Stimulated activated naive B cell treated with anti-CD40 and anti-IgM and Interleukin-4, amounts not matched to agents 10 μg/mL and 1 μg/mL and 100 μg/mL, for 72 hours (primary cell): ENCODE measurements at places on chromosomes 7 and 10.

DNA sequence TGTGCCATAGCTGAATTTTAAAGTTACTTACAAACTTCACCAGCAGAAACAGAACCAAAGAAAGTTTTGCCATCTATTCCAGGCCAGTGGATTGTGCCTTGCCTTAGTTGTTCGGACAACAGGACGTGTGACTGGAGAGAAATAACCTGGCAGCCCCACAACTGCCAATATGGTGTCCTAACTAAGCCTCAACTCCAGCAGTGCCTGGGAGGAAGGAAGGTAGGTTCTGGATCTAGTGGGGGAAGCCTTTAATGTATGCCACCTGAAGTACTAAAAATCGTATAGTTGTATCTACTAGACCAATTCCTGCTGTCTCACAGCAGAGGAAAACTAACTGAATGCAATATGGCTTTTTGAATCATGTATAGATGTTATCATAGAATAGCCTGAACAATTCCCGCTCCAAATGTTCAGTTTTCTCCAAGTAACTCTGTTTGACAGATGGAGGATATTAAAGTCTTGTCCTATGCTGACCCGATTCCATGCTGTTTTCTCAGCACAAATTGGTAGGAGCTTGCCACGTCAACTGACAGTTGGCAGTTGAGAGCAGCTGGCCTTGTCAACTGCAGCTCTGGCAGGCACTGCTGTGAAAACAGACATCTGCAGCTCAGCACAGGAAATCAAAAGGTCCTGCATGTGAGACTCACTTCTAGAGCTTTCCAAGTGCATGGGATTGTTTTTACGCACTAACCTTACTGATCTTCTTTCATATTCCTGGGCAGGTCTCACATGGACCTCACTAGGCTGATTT, 84.5 kb upstream of the WNT16 start:
- peaks cover 12% of the 10 kb centered on the region for H3K4me1 ChIP-seq
- H3K27me3 ChIP-seq: no peaks in the 10 kb centered on the region
- DNase-seq: no peak
- no peak overlapping the region for H3K4me3 ChIP-seq

DNA sequence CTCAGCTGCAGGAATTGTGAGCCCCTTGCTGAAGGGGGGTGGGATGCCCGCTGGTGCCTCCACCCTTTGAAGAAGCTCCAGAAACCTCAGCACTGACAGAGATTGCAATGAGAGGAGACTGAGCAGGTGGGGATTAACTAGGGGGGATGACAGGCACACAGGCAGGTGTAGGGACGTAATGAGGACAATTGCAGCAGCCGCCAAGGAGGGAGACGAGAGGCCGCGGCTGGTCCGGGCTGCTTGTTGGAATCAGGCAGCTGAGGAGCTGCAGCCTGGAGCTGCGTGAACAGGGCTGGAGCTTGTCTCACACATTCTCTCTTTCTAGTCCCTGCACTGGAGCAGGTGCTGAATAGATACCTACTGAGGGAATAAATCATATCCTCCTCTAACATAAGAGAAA, 122.0 kb upstream of the TCERG1L start:
- no peak overlapping the region for H3K4me3 ChIP-seq
- H3K4me1 ChIP-seq: no peaks in the 10 kb centered on the region
- DNase-seq: no peak
- H3K27me3 ChIP-seq: peaks cover 17% of the 10 kb centered on the region
- H3K36me3 ChIP-seq: no peaks in the 10 kb centered on the region
- H3K27ac ChIP-seq: no peak overlapping the region

DNA sequence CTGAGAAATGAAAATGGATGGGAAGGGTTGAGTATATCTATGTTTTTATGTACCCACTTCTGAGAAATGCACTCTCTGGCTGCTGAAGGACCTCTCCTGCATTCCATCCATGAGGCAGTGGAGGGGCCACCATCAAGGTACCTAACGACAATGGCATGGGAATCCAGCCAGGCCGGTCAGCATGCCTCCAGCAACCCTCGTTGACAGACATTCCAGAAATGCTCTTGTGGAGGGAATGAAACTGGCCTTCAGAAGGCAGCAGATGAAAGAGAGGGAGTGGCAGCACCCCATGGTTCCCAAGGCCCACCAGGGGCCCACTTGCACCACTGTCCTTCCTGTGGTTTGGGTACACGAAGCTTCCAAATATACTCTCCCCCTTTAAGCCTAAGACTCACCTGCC, 269.0 kb downstream of the ARHGAP12 start:
- H3K36me3 ChIP-seq: no peaks in the 10 kb centered on the region
- H3K4me3 ChIP-seq: no peak overlapping the region
- no peak for DNase-seq
- H3K27me3 ChIP-seq: peaks cover 6% of the 10 kb centered on the region
- H3K4me1 ChIP-seq: no peaks in the 10 kb centered on the region

DNA sequence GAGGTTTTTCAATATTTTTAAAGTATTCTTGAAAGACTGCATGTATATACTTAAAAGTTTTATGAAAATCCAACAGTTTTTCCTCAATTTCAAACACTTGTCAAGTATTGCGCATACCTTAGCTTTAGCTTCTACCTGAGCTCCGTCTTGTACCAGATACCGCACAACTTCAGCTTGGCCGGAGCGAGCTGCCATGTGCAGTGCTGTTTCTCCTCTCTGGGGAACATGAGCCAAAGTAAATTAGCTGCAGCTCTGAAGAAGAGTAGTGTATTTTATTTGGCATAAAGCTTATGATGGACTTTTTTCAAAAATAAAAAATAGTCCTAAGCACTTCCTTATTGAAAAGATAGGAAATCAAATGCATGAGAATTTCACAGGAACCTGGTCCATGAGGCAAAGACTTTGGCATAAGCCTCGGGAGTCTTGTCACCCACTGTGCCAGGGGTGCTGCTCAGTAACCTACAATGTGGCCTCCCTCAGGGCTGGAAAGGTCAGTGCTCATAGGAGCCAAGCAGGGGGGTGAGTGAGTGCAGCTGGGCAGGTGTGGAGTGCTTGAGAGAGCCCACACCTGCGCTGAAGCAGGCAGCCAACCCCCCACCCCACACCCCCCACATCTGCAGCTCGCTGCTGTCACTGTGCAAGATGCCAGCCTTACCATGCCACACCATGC, 189.5 kb downstream of the ANK3 start:
- H3K27ac ChIP-seq: no peak overlapping the region
- H3K36me3 ChIP-seq: no peaks in the 10 kb centered on the region
- H3K4me3 ChIP-seq: no peak overlapping the region
- H3K4me1 ChIP-seq: peaks cover 3% of the 10 kb centered on the region
- DNase-seq: no peak

DNA sequence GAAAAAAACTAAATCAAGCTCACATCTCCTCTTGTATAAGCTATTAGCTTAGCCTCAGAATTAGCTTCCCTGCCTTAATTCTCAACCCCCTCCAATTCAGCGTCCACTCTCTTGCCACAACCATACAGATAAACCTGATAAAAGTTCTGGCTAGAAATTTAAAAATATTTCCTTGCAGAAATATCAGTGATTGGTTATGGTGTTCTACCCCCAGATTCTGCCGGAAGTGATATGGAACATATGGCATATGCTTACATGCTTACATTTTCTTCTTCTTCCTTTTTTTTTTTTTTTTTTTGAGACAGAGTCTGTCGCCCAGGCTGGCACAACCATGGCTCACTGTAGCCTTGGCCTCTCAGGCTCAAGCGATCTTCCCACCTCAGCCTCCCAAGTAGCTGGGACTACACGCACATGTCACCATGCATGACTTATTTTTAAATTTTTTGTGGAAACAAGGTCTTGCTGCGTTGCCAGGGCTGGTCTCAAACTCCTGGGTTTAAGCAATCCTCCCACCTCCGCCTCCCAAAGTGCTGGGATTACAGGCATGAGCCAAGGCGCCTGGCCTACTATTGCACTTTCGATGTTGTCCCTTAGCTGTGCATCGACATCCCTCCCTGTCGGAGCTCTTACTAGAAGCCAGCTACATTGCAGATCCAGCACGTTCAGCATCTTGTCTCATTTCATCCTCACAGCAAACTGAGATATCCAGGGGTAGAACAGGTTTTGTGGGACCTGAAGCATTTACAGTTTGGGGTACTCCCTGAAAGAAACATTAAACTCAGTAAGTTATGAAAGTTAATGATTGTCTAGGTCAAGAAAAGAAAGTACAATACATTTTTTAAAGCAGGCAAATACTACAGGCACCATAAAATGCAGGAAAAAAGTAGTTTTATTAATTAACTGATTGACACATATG, 205.6 kb upstream of the TCF7L2 start:
- H3K36me3 ChIP-seq: peaks cover 50% of the 10 kb centered on the region
- H3K4me1 ChIP-seq: no peaks in the 10 kb centered on the region
- no peak for DNase-seq
- H3K27me3 ChIP-seq: no peaks in the 10 kb centered on the region

- no peak overlapping the region for H3K4me3 ChIP-seq
- no peak for DNase-seq
- H3K36me3 ChIP-seq: no peaks in the 10 kb centered on the region
Measured at GRCh38 chr7:69399401-69399800, 198.9 kb upstream of the AUTS2 start.

GRCh38 chr10:121527690-121528089, 70.6 kb downstream of the FGFR2 start:
- no peaks in the 10 kb centered on the region for H3K27me3 ChIP-seq
- no peak overlapping the region for H3K27ac ChIP-seq
- no peaks in the 10 kb centered on the region for H3K4me1 ChIP-seq
- H3K4me3 ChIP-seq: no peak overlapping the region

DNA sequence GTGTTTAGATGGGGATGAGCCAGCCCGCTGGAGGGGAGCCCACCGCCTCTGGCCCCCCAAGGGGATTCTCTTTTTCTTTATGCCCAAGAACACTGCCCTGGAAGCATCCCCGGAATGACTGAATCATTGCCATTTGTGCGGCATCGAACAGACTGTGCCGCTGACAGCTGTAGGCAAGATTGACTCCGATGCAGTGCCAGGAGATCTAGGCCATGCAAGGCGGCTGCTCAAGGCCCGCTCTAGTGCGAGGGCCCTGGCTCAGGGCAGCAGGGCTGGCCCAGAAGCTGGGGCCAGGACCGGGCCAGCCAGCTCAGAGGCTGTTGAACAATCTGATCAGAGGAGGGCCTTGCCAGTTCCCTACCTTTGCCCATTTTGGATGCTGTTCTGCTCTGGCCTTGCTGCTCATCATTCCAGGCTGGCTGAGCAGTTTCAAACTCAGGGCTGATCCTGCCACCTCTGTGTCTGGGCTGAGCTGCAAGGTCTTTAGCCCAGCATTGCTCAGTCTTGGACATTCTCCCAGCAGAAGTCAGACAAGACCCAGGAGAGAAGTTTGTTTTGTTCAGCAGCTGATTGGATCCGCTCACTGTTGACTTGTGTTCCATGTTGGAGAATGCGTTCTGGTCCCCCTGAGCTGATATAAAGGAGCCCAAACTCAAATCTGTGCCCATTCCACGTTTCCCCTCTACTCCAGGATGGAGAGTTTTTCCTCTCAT, 485.3 kb upstream of the GALNT17 start:
- H3K36me3 ChIP-seq: peaks cover 8% of the 10 kb centered on the region
- H3K4me3 ChIP-seq: no peak overlapping the region
- H3K4me1 ChIP-seq: no peaks in the 10 kb centered on the region
- H3K27ac ChIP-seq: no peak overlapping the region
- no peak for DNase-seq

DNA sequence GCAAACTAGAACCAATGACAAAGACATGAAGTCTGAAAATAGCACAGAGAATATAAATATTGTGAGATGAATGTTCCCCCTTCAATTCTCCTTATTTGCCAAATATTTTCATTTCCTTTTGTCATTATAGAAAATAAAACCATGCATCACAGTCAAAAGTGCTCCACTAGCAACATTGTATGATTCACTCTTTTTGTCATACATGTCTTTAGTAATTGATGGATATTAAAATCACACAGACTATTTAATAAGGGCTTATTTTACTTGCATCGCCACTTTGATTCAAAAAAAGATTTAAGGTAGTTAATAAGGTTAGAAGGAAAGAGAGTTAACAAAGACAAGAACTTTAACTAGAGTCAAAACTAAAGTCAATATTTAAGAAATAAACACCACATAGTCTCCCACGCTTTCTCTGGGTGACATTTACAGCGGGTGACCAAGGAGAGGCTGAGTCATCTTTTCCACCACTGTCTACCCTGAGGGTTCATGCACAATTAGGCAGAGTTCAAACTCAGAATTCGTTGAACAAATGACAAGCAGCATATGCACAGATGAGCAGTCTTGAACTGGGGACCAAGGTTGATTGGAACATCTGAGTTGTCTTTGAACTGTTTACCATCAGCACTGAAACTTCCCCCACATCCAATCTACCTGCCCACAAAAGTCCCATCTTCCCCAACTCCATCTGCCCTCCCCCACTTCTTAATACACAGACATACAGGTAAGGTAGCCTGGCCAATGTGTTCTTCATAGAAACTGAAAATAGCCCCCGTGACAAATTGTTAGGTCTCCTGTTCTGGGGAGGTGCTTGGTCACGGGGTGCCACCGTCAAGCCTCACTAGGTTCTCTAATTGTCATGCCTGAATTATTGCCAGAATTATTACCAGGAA, 42.5 kb downstream of the C7orf25 start:
- peak overlapping the region; percentile 90 for H3K27ac ChIP-seq
- peak overlapping the region; percentile 35 for H3K4me3 ChIP-seq
- H3K27me3 ChIP-seq: peaks cover 23% of the 10 kb centered on the region
- H3K4me1 ChIP-seq: peaks cover 18% of the 10 kb centered on the region
- DNase-seq: peak; percentile 56
